Natural killer cell treated with Interleukin-12 subunit alpha and Interleukin-12 subunit beta and Interleukin-15 and Interleukin-18, amount 100 ng/mL, for 72 hours (primary cell): ENCODE measurements at places on chromosomes 16 and 17. TPM values are rescaled to one million over a fixed set of nuclear protein-coding genes. Genes with fewer than 3 reads are reported as not detected.
A peak's percentile ranks its signal among the peaks of the same experiment; 100 is the strongest.

CYB5D1 gene
- total RNA-seq: 11.3 TPM

GRCh38 chr16:81632392-81633146, 146.5 kb upstream of the PLCG2 start:
- no peak for DNase-seq
- H3K27me3 ChIP-seq: no peaks in the 10 kb centered on the region
- peak overlapping the region; percentile 75 for H3K4me3 ChIP-seq
- peak overlapping the region; percentile 88 for H3K27ac ChIP-seq
- peaks cover 55% of the 10 kb centered on the region for H3K4me1 ChIP-seq
- H3K36me3 ChIP-seq: no peaks in the 10 kb centered on the region

- peak overlapping the region; percentile 75 for H3K4me3 ChIP-seq
- no peak overlapping the region for H3K27ac ChIP-seq
- H3K27me3 ChIP-seq: no peaks in the 10 kb centered on the region
- peaks cover 6% of the 10 kb centered on the region for H3K36me3 ChIP-seq
- DNase-seq: no peak
These were observed 29.3 kb downstream of the DYNLRB2 start for GRCh38 chr16:80570106-80570478.

DNA sequence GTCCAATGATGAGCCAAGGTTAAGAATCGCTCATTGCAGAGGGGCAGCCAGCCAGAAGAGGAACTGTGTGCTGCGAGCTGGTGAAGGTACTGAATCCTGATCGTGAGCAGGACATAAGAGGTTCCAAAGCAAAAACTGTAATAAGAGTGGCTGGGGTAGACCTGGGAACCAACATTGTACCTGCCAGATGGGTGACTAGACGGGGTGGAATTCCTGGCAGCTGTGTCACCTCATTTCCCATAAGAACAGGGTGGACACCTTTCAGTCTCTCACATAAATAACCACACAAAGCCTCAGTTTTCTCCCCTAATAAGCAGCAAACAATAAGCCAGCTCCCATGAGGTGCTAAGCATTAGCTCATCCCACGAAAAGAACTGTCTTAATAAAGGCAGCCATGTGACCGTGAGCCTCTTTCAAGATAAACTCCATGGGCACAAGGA, 290.3 kb downstream of the SOX9 start:
- no peaks in the 10 kb centered on the region for H3K36me3 ChIP-seq
- H3K4me1 ChIP-seq: no peaks in the 10 kb centered on the region
- H3K4me3 ChIP-seq: no peak overlapping the region
- DNase-seq: no peak
- no peak overlapping the region for H3K27ac ChIP-seq

CMTM4 gene
- total RNA-seq: 2.2 TPM

- H3K36me3 ChIP-seq: no peaks in the 10 kb centered on the region
- no peak for DNase-seq
- H3K4me1 ChIP-seq: peaks cover 31% of the 10 kb centered on the region
- H3K27ac ChIP-seq: peak overlapping the region; percentile 64
- no peak overlapping the region for H3K4me3 ChIP-seq
- H3K27me3 ChIP-seq: no peaks in the 10 kb centered on the region
These were observed 21.3 kb downstream of the RAI1 start for GRCh38 chr17:17702449-17703139.

DNA sequence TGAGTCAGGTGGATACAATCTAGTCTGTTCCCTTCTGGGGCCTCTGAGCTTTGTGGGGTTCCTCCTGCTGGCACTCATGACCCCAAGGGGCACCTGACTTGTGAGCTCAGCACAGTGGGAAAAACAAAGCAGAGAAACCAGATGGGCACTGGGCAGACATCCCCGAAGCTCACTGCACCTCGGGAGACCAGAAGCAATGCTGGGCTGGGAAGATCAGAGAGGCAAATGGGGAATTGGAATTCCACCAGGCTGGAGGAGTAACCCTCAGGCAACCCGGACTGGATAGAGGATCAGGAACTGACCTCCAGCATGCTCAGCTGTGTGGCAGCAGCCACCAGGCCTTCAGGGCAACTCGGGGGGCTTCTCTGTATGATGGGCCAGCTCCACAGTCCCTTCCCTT, 50.3 kb downstream of the ABCC12 start:
- no peak for DNase-seq
- H3K27ac ChIP-seq: no peak overlapping the region
- peaks cover 19% of the 10 kb centered on the region for H3K27me3 ChIP-seq
- no peak overlapping the region for H3K4me3 ChIP-seq

DNA sequence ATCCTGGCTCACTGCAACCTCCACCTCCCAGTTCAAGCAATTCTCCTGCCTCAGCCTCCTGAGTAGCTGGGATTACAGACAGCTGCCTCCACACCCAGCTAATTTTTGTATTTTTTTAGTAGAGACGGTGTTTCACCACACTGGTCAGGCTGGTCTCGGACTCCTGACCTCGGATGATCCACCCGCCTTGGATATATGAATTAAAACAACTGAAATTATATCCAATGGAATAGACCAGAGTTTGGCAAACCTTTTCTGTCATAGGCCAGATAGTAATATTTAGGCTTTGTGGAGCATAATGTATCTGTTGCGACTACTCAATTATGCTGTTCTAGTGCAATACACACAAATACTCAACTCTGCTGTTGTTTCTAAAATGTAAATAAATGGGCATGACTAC, 93.8 kb upstream of the NACA2 start:
- H3K27me3 ChIP-seq: no peaks in the 10 kb centered on the region
- H3K4me3 ChIP-seq: no peak overlapping the region
- H3K4me1 ChIP-seq: no peaks in the 10 kb centered on the region
- DNase-seq: no peak
- no peaks in the 10 kb centered on the region for H3K36me3 ChIP-seq
- H3K27ac ChIP-seq: no peak overlapping the region

ACE gene
- total RNA-seq: not detected

DNA sequence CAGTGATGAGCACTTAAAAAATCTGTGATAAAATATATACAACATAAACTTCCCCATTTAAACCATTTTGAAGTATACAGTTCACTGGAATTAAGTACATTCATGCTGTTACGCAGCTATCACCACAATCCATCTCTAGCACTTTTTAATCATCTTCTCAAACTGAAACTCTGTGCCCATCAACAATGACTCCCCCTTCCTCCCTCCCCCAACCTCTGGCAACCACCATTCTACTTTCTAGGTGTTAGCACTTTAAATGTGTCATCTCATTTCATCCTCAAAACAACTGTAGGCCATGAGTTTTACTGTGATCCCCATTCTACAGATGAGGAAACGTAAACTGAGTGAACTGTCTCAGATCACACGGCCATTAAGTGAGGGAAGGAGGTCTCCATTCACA, 13.8 kb upstream of the TMEM98 start:
- peak overlapping the region; percentile 70 for H3K4me3 ChIP-seq
- H3K36me3 ChIP-seq: no peaks in the 10 kb centered on the region
- H3K4me1 ChIP-seq: peaks cover 43% of the 10 kb centered on the region
- peak overlapping the region; percentile 65 for H3K27ac ChIP-seq
- H3K27me3 ChIP-seq: peaks cover 23% of the 10 kb centered on the region
- no peak for DNase-seq

DNA sequence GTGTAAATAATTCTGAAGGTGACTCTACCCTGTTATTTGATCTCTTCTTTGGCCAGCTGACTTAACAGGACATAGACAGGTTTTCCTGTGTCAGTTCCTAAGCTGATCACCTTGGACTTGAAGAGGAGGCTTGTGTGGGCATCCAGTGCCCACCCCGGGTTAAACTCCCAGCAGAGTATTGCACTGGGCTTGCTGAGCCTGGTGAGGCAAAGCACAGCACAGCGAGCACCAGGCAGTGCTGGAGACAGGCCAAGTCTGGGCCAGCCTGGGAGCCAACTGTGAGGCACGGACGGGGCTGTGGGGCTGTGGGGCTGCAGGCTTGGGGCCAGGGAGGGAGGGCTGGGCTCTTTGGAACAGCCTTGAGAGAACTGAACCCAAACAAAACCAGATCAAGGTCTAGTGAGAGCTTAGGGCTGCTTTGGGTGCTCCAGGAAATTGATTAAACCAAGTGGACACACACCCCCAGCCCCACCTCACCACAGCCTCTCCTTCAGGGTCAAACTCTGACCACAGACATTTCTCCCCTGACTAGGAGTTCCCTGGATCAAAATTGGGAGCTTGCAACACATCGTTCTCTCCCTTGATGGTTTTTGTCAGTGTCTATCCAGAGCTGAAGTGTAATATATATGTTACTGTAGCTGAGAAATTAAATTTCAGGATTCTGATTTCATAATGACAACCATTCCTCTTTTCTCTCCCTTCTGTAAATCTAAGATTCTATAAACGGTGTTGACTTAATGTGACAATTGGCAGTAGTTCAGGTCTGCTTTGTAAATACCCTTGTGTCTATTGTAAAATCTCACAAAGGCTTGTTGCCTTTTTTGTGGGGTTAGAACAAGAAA, 5.1 kb downstream of the STH start:
- no peak for DNase-seq
- no peak overlapping the region for H3K4me3 ChIP-seq
- peaks cover 4% of the 10 kb centered on the region for H3K4me1 ChIP-seq
- H3K27me3 ChIP-seq: no peaks in the 10 kb centered on the region
